ENCODE measurements at places on chromosomes 2 and 18.

- DNase-seq = no peak
Observed at GRCh38 chr18:62894681-62895390, 179.5 kb downstream of the PHLPP1 start.

DNA sequence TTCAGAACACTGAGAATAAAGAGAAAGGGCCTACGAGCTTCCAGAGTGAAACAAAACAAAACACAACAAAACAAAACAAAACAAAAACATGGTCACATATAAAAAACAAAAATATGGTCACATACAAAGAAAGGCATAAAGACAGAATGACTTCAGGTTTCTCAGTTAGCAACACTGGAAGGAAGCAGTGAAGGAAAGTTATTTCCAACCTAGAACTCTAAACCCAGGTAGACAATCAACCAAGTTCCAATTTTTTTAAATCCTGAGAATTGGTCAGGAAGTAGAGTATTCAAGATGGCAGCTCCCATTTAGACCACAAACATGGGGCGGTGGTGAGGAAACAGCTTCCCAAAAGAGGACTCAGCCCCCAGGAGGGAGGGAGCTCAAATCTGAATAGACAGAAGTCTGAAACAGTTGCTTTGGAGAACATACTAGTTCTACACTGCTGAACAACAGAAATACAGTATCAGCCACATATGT, 9.1 kb downstream of the DRC1 start:
- DNase-seq = no peak

DNA sequence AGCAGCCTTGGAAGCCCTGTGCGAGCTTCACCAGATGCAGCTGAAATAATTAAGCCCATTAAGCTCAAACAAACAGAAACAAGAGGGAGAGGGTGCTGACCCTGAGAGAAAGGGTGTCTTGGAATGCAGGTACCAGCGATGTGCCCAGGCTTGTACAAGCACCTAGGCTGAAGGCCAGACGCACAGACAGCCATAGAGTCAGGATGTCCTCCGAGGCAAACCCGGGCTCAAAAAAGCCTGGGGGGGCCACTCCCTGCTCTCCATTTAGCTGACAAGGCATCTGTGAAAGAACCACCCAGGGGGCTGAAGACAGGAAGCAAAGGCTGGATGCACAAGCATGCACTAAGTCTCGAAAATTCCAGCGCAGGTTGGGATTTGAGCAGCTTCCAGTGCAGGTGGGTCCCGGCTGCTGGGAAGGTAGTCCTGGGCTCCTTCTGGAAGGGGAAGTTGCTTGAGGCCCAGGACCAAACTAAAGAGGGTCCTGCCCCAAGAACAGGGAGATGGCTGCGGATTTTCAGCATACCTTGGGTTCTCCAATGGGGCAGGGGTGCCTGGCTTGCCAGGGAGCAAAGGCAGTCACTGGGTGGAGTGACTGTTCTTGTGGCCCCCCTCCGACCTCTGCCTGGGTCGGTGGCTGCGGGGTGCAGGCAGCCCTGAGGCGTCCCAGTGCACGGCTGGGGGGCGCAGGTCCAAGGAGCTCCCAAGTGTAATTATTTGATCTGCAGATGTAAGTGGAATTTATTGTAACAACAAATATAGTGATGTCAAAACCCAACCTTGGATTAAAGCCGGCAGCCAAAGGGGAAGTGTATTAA, 5.9 kb downstream of the GBX2 start:
- DNase-seq = no peak

GRCh38 chr2:3442185-3442584, 62.7 kb downstream of the TRAPPC12 start:
- no peak for DNase-seq

DNA sequence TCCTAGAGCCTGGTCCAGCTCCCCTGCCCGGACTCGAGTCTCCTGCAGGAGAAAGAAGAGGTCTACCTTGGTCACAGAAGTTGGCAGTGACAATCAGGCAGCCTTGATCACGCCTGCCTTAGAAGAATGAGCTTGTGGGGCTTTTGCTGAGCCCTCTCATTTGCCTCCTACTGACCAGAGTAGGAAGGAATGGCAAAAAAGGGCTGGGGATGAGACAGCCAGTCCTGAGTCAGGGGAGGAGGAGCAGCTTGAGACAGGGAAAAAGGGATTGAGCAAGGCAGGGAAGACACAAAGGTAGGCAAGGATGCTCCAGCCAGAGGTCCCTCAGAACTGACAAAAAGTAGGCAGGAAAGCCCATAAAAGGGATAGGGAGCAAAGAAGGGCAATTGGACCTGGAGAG, 6.0 kb downstream of the WDR54 start:
- DNase-seq = no peak

- no peak for DNase-seq
Observed at GRCh38 chr18:7482342-7482741, 84.8 kb upstream of the PTPRM start.

- peak; percentile 64 for DNase-seq
Observed at GRCh38 chr2:109736177-109736827, 57.8 kb upstream of the RGPD5 start.

- DNase-seq = no peak
Observed at GRCh38 chr2:141499123-141499522, 631.7 kb downstream of the LRP1B start.

- no peak for DNase-seq
Observed at GRCh38 chr2:230329946-230330605, 3.1 kb downstream of the SP140L start.

DNA sequence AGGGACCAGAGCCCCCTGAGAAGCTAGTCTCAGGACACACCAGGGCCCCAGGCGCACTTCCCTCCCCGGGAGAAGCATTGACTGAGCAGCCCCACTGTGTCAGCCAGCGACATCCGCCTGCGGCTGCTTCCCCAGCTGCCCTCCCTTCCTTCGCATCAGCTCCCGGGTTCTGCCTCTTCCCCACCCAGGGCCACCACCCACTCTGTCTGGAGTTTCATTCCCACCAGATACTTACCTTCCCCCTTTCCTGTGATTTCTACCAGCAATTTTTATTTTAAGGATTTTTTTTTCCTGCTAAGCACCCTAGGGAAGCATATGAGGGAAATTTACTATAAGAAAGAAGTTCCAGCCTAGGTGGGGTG, 99.2 kb downstream of the SMAD7 start:
- DNase-seq = no peak

GRCh38 chr2:15816226-15816625, 124.1 kb upstream of the MYCN start:
- DNase-seq = no peak

DNA sequence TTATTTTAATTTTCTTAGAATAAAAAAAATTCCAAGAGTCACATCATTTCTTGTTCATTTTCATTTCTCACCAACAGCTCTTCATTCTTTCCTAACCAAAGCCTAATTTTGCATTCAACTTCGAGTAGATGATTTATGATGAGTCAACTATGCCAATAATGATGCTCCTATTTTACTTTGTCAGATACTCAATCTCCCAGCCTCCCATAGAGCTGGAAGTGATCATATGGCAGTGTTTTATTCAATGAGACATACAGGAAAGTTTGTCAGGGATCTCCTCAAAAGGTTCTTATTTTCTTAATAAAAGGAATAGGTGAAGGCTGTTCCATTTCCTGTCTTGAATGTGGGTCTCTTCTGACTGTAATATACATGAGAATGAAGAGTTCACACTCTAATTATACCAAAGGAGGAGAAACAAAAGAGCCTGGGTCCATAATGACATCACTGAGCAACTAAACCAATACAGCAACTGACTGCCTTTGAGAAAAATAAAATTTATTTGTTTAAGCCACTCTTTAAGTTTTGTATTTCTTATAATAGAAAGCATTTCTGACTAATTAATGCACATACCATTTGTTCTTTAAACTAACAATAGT, 231.2 kb upstream of the CYP26B1 start:
- no peak for DNase-seq

GRCh38 chr2:123695426-123695825, 329.7 kb upstream of the CNTNAP5 start:
- DNase-seq = no peak

DNA sequence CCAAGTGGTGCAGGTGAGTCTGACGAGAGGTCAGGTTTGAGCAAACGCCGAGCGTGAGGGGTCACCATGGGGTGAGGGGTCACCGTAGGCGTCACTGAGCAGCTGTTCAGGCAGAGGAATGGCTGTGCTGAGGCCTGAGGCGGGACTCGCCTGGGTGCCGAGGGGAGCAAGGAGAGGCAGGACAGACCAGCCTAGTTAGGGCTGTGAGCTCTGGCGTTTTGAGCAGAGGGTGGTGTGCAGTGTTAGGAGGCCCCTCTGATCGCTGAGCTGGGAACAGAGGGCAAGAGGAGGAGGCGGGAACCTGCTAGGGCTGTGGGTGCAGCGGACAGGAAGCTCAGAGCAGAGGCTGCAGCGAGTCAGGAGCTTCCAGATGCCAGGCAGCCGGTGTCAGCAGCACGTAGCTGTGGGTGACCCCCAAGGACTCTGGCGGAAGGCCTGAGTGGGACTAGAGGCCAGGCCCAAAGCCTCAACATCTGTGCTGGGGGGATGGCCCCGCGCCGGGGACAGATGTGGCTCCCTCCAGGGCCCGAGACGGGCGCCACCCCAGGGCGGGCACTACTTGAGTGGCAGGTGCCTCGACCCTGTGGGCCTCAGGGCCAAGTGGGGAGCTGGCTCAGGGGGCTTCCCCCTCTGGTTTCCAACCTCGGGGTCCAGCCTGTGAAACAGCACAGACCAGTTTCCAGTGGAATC, 55.7 kb downstream of the KCNG2 start:
- no peak for DNase-seq

DNA sequence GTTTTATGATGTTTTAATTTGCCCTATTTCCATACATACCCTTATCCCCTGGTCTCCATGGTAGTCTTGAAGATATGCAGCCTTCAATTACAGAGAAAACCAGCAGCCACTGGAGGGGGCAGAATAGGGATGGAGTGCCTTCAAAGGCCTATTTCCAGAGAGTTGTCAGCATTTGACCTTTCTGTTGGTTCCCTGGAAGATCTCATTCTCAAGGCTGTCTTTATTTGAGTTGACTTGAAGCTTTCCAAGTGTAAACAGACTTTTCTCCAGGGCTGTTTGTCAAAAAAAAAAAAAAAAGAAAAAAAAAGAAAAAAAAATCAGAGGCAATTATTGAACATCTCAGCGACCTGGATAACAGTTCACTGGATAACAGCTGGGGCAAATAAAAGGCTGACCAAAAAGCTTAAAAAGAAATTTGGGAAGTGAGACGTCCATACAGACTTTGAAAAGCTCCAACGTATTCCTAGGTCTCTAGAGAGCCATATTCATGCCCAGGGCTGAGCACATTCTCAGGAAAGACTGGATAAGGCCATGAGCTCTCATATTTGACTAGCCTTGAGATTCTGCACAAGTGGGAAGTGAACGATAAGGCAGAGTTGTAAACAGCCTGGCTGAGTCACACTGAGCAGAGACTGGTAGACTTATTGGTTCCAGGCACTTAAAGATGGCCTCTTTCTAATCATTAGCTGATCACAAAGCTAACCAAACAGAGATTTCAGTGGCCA, 126.6 kb downstream of the VAPA start:
- no peak for DNase-seq

- no peak for DNase-seq
Observed at GRCh38 chr2:106316915-106317314, 122.8 kb upstream of the UXS1 start.

GRCh38 chr2:19256121-19256601, 102.3 kb downstream of the OSR1 start:
- DNase-seq = no peak

- DNase-seq = no peak
Observed at GRCh38 chr2:55768991-55769390, 75.3 kb upstream of the PNPT1 start.

- peak; percentile 65 for DNase-seq
Observed at GRCh38 chr2:235746257-235746934, 252.6 kb downstream of the AGAP1 start.

GRCh38 chr2:20451341-20451740, 4.5 kb downstream of the RHOB start:
- DNase-seq = no peak

GRCh38 chr2:162457046-162457445, 113.1 kb downstream of the GCA start:
- no peak for DNase-seq

DNA sequence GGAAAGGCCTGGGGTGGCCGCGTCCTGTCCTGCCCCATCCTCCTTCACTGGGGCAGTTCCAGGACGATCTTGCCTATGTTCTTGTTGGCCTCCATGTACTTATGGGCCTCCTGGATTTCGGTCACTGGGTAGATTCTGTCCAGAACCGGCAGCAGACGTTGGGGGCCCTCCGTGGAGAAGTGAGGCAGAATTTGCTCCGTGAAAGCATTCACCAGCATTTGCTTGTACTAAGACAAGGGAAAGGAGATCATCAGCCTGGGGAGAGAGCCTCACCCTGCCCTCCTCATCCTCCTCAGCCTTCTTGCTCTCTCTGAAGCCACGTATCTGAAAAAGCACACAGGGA, 1.4 kb upstream of the SF3B6 start:
- DNase-seq = no peak

GRCh38 chr18:45106331-45106774, 425.7 kb downstream of the SETBP1 start:
- no peak for DNase-seq

- DNase-seq = no peak
Observed at GRCh38 chr2:108034843-108035242, 48.5 kb downstream of the SLC5A7 start.

- DNase-seq = peak; percentile 67
Observed at GRCh38 chr2:64646007-64646880, 7.5 kb downstream of the SERTAD2 start.

DNA sequence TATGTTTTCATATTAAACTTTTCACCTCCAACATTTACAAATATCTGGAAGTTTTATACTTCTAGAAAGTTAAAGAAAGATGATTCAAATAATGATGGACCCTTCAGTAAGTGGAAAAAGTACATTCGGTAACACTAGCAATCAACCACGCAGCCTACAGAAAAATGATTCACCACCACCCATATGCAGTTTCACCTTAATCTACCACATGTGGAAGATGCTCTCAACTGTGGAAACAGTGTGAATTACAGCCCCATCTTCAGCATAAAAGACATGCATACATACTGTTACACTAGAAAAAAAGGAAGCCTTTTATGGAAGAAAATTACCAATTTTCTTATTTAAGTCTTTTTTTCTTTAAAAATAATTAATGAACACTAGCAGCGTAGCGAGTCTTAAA, 1.1 kb downstream of the SLC38A11 start:
- no peak for DNase-seq

- DNase-seq = no peak
Observed at GRCh38 chr2:232228971-232229894, 149.3 kb upstream of the ALPP start.

GRCh38 chr18:46282177-46282570, 178.0 kb downstream of the HAUS1 start:
- DNase-seq = no peak

DNA sequence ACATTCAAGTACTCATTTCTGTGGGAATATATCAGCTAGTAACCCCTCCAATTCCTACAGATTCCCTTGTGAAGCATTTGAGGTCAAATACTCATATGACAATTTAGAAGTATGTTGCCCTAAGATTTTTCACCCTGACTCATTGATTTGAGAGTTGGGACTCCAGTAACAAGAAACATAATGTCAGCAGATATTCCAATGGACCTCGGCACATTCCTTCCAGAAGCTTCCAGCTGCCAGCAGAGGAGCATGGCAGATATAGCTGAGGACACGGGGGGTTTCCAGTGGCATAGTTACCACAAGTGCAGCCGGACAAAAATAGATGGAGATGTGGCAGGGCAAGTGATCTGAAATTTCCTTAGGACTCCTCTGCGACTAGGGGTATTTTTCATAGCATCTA, 101.9 kb upstream of the ARHGAP28 start:
- DNase-seq = no peak
